GM12878 (cell line): ENCODE measurements at places on chromosomes 1 and 21. TPM values are rescaled to one million over a fixed set of nuclear protein-coding genes. Genes with fewer than 3 reads are reported as not detected.
A peak's percentile ranks its signal among the peaks of the same experiment; 100 is the strongest.

GRCh38 chr1:15799928-15800835, 7.3 kb downstream of the UQCRHL start:
- H3K36me3 ChIP-seq, result no peaks in the 10 kb centered on the region
- H3K4me3 ChIP-seq, result no peak overlapping the region
- H3K27ac ChIP-seq, result no peak overlapping the region
- H3K4me1 ChIP-seq, result no peaks in the 10 kb centered on the region
- no peaks in the 10 kb centered on the region for H3K27me3 ChIP-seq

DNA sequence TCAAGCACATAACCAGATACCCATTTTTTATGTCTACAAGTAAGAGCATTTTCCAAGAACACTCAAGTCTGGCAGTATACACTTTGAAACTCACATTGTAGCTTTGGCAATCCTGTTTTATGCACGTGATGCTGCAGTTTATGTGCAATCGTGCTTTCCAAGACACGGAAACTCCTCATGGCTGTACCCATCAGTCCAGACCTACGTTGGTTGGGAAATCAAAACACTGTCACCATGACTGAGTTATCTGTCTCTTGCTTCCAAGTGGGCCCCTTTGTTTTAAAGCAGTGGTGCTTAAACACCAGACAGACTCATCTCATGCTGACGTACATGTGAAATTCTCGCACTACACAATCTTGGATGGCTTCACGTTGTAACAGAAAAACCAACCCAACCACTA, 192.8 kb downstream of the LTN1 start:
- H3K4me1 ChIP-seq, result no peaks in the 10 kb centered on the region
- no peaks in the 10 kb centered on the region for H3K36me3 ChIP-seq
- H3K4me3 ChIP-seq, result no peak overlapping the region
- DNase-seq, result no peak

KRTAP10-12 gene
- not detected in 2 replicates for total RNA-seq

- DNase-seq, result no peak
- no peaks in the 10 kb centered on the region; the same call in 1 of the 2 replicates for H3K36me3 ChIP-seq
- H3K27ac ChIP-seq, result peak overlapping the region; percentile 93; the same call in 1 of the 2 replicates
- peaks cover 53% of the 10 kb centered on the region for H3K4me1 ChIP-seq
- H3K4me3 ChIP-seq, result no peak overlapping the region
These were observed 32.2 kb downstream of the VASH2 start for GRCh38 chr1:212982430-212983152.

RLF gene
- 12.0 and 12.5 TPM in 2 replicates for total RNA-seq

DNA sequence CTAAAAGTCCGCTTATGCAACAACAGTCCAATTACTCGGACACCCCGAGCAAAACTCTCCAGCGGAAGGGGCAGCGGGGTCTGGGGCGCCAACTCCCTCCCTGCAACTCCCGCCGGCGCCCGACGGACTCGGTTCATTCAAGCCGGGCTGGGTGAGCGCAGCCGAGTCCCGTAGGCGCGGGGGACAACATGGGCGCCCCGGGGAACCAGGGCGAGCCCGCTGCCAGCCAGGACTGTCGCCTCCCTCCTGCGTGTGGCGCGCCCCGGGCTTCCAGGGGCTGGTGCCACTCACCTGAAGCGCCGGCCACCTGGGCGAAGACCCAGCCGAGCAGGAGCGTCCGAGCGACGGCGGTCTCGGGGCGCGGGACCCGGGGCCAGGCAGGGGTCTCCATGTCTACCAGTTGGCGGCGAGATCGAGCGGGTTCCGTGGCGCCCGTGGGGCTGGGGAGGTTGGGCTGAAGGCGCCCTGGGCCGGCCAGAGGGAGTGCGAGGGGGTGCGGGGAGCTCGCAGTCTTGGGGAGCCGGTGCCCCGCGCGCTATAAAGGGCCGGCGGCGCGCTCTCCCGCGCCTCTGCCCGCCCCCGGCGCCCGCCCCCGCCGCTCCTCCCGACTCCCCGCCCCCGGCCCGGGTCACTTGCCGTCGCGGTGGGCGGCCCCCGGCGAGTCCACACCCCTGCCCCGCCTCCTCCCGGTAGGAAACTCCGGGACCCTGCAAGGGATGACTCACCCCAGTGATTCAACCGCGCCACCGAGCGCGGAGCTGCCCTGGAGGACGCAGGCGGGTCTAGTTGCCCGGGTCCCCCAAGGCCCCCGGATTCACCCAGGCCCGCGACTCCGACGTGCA, at the start of gene F3:
Gene F3 (minus strand): TSS at position 514 of the 842 bp plus-strand sequence. CDS start 123 bp downstream, at position 391.
- peak within 1 kb of the TSS; percentile 61 for H3K4me3 ChIP-seq
- peaks cover 12% of the 10 kb centered on the region for H3K27me3 ChIP-seq
- H3K27ac ChIP-seq, result no peak within 1 kb of the TSS
- no peak for DNase-seq
- H3K4me1 ChIP-seq, result peaks cover 12% of the 10 kb centered on the region; the same call in 1 of the 2 replicates
- H3K36me3 ChIP-seq, result no peaks in the 10 kb centered on the region

- peaks cover 14% of the 10 kb centered on the region; the same call in 1 of the 2 replicates for H3K4me1 ChIP-seq
- H3K27me3 ChIP-seq, result no peaks in the 10 kb centered on the region
- no peak for DNase-seq
- no peak overlapping the region for H3K27ac ChIP-seq
These were observed 37.9 kb downstream of the RAB3B start for GRCh38 chr1:51952638-51953037.

KRTAP7-1 gene
- not detected in 2 replicates for total RNA-seq

- no peak overlapping the region for H3K4me3 ChIP-seq
- DNase-seq, result no peak
- no peaks in the 10 kb centered on the region for H3K36me3 ChIP-seq
- no peak overlapping the region for H3K27ac ChIP-seq
These were observed 91.9 kb upstream of the BACE2 start for GRCh38 chr21:41076064-41076463.

DNA sequence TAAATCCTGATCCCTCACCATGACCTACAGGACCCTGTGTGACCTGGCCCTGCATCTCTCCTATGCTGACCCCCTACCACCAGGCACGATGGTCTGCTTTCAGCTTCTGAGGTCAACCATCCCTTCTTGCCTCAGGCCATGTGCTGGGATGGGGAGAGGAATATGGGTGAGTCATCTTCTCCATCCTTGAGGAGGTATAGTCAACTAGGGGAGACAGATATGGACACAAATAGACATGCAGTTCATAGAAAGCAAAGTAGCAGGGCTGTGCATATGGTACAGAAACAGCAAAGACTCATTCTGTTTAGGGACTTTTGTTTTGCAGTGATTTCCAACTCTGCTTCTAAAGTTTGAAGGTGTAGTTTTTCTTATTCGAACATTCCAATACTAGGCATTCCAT, 250.8 kb upstream of the FGGY start:
- no peaks in the 10 kb centered on the region for H3K36me3 ChIP-seq
- DNase-seq, result no peak
- H3K4me1 ChIP-seq, result peaks cover 26% of the 10 kb centered on the region
- H3K4me3 ChIP-seq, result no peak overlapping the region
- peak overlapping the region; percentile 70 for H3K27ac ChIP-seq

MEX3A gene
- 5.1 and 5.9 TPM in 2 replicates for total RNA-seq

OPTC gene
- not detected in 2 replicates for total RNA-seq

- no peaks in the 10 kb centered on the region for H3K27me3 ChIP-seq
- no peak overlapping the region for H3K27ac ChIP-seq
- no peaks in the 10 kb centered on the region for H3K4me1 ChIP-seq
- no peak for DNase-seq
- peaks cover 16% of the 10 kb centered on the region for H3K36me3 ChIP-seq
These were observed 95.1 kb downstream of the JAK1 start for GRCh38 chr1:64871256-64871655.

DNA sequence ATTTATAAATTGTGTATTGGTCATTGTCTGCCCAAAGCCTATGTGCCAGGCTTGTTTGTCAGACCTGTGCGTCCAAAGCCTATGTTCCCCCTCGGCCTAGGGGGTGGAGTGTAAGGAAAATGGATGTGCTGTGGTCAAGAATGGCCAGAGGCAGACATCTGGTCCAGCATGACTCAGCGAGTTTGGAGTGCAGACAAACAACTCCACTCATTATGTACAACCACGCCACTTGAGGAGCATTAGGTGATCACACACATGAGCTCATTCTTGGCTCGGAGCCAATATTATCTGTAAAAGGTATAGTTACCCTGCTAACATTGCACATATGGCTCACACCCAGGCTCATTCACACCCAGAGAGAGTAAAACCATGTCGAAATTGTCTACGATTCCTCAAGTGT, 1047.6 kb upstream of the ADGRL4 start:
- no peak overlapping the region for H3K4me3 ChIP-seq
- no peaks in the 10 kb centered on the region for H3K36me3 ChIP-seq
- H3K4me1 ChIP-seq, result no peaks in the 10 kb centered on the region
- no peak overlapping the region for H3K27ac ChIP-seq
- no peaks in the 10 kb centered on the region for H3K27me3 ChIP-seq

GRCh38 chr1:241465673-241466072, 53.9 kb downstream of the FH start:
- DNase-seq, result no peak
- no peaks in the 10 kb centered on the region for H3K4me1 ChIP-seq
- no peak overlapping the region for H3K4me3 ChIP-seq
- no peak overlapping the region for H3K27ac ChIP-seq
- no peaks in the 10 kb centered on the region for H3K36me3 ChIP-seq
- no peaks in the 10 kb centered on the region for H3K27me3 ChIP-seq

DNA sequence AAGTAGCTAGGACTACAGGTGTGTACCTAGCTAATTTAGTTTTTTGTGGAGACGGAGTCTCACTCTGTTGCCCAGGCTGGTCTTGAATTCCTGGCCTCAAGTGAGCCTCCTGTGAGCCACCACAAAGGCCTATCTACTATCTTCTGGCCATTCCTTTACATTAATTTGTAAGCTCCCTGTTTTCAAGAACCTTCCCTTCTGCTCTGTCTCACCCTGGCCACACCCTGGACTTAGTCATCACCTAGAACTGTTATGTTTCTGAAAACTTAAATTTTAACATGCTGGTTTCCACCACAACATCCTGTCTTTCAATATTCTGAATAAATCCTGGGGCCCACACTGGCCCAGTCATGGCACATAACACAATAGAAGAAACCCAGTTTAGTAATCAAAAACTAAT, 4.9 kb upstream of the B4GALT3 start:
- no peaks in the 10 kb centered on the region for H3K36me3 ChIP-seq
- H3K27ac ChIP-seq, result peak overlapping the region; percentile 97
- H3K27me3 ChIP-seq, result no peaks in the 10 kb centered on the region
- peaks cover 59% of the 10 kb centered on the region for H3K4me1 ChIP-seq
- H3K4me3 ChIP-seq, result no peak overlapping the region; the same call in 1 of the 2 replicates

- no peaks in the 10 kb centered on the region for H3K36me3 ChIP-seq
- H3K4me1 ChIP-seq, result no peaks in the 10 kb centered on the region
- H3K4me3 ChIP-seq, result no peak overlapping the region
These were observed 113.7 kb upstream of the DPYD start for GRCh38 chr1:98034505-98034904.

FUCA1 gene
- total RNA-seq, result 41.3 and 42.4 TPM in 2 replicates

DNA sequence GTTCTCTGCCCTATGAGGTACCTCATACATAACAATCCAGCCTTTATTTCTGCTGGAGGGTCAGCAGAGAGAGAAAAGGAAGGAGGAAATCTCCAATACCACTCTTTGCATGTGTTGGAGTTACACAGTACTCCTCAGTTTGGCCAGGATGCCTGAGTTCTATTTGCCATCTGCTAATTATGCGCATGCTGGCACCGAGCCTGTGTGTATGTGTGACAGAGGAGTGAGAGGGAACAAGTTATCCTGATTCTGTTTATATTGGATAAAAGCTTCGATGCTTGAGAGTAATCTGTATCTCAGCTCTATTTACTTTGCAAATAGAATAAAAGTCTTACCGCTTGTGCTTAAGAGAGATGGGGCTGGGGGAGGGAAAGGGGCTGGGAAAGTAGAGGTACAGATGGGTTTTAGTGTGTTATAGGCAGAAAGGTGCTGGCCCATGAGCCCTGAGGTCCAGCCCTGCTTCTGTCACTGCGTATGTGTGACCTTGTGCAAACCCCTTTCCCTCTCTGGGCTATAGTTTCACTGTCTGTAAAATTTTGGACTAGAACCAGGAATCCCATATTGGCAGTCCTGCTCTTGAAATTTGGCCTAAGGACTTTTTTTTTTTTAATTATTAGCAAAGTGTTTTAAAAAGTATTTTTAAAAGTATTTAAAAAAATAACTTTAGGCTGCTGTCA, 54.5 kb upstream of the PLXNA2 start:
- H3K27ac ChIP-seq, result no peak overlapping the region
- H3K27me3 ChIP-seq, result no peaks in the 10 kb centered on the region; the same call in 1 of the 2 replicates
- DNase-seq, result no peak
- no peaks in the 10 kb centered on the region for H3K4me1 ChIP-seq

DNA sequence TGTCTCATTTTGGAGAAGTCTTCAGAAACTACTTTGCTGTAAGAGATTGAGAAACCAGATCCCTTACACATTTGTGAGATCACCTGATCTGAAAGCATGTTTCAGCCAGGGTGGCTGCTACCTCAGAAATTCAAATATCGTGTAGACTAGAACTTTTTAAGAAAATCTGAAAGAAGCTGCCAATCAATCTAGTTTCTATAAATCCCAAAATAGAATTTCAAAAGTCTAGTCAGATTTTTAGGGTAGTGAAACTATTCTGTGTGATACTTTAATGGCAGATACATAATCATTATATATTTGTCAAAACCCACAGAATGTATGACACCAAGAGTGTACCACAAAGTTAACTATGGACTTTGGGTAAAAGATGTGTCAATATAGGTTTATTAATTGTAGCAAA, 79.9 kb upstream of the PLPPR5 start:
- H3K36me3 ChIP-seq, result no peaks in the 10 kb centered on the region
- H3K27ac ChIP-seq, result no peak overlapping the region
- H3K27me3 ChIP-seq, result no peaks in the 10 kb centered on the region
- H3K4me3 ChIP-seq, result no peak overlapping the region
- peak; percentile 7 for DNase-seq
- H3K4me1 ChIP-seq, result no peaks in the 10 kb centered on the region; the same call in 1 of the 2 replicates

GRCh38 chr1:22503721-22504410, 52.2 kb downstream of the ZBTB40 start:
- no peak overlapping the region for H3K27ac ChIP-seq
- no peak overlapping the region for H3K4me3 ChIP-seq
- no peaks in the 10 kb centered on the region for H3K27me3 ChIP-seq
- H3K36me3 ChIP-seq, result peaks cover 22% of the 10 kb centered on the region

DNA sequence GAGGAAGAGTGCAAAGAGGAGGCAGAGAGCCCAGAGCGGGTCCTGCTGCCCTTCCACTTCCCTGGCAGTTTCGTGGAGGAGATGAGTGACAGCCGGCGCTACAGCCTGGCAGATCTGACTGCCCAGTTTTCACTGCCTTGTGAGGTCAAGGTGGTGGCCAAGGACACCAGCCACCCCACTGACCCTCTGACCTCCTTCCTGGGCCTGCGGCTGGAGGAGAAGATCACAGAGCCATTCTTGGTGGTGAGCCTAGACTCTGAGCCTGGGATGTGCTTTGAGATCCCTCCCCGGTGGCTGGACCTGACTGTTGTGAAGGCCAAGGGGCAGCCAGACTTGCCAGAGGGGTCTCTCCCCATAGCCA, 10.2 kb downstream of the THEMIS2 start:
- H3K27me3 ChIP-seq, result no peaks in the 10 kb centered on the region
- H3K36me3 ChIP-seq, result peaks cover 38% of the 10 kb centered on the region
- H3K4me3 ChIP-seq, result no peak overlapping the region
- DNase-seq, result no peak

DNA sequence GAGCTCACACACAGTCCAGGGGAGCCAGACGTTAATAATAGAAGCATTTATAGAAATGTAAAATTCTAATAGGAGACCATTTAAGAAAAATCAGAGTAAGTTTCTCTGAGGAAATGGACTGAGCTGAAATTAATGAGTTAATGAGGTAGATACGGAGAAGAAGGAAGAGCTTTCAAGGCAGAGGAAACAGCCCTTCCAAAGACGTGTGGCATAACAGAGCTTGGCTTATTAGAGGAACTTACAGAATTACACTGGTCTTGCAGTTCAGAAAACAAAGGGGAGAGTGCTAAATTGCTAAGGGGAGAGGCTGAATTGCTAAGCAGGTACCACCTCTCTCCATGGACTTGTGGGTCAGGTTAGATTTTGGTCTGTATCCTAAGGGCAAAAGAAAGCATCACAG, 8.2 kb upstream of the PIGK start:
- H3K27me3 ChIP-seq, result no peaks in the 10 kb centered on the region
- no peak for DNase-seq
- H3K4me1 ChIP-seq, result no peaks in the 10 kb centered on the region
- no peak overlapping the region for H3K27ac ChIP-seq
- no peak overlapping the region for H3K4me3 ChIP-seq
